ENCODE measurements at places on chromosomes 5 and 9.

DNA sequence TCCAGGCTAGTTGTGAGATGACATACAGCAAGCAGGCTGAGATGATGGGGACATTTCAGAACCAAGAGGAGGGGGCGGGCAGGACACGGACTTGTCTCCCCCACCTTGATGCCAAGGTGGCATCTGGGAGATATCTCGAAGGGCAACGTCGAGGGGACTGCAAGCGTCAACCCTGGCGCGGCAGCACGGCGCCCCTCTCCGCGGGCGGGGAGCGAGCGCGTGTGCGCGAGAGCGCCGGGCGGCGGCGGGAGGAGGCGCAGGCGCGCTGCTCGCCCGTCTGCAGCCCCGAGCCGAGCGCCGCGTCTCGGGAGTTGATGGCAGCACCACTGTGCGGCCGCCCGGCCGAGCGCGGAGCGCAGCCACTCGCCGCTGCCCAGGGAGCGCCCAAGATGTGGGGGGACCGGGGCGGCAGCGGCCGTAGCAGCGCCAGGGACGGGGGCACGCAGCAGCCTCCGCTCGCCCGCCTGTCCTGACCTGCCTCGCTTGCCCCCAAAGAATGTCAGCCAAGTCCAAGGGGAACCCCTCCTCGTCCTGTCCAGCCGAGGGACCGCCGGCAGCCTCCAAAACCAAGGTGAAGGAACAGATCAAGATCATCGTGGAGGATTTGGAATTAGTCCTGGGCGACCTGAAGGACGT lies at the start of gene PRR16:
Gene PRR16 (plus strand): TSS at position 310 of the 636 bp plus-strand sequence.
- DNase-seq = peak; percentile 28

DNA sequence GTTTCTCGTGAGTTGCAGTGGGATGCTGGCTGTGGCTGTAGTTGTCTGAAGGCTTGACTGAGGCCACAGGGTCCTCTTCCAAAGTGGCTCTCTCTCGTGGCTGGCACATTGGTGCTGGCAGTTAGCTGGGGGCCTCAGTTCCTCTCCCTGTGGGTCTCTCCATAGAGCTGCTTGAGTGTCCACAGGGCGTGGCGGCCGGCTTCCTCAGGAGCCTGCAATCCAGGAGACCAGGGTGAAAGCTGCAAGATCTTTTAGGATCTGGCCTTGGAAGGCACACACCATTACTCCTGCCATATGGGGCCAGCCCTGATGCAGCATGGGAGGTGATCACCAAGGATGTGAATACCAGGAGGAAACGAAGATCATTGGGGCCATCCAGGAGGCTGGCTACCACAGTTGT lies 41.1 kb downstream of the ANKRD33B start:
- DNase-seq = no peak

DNA sequence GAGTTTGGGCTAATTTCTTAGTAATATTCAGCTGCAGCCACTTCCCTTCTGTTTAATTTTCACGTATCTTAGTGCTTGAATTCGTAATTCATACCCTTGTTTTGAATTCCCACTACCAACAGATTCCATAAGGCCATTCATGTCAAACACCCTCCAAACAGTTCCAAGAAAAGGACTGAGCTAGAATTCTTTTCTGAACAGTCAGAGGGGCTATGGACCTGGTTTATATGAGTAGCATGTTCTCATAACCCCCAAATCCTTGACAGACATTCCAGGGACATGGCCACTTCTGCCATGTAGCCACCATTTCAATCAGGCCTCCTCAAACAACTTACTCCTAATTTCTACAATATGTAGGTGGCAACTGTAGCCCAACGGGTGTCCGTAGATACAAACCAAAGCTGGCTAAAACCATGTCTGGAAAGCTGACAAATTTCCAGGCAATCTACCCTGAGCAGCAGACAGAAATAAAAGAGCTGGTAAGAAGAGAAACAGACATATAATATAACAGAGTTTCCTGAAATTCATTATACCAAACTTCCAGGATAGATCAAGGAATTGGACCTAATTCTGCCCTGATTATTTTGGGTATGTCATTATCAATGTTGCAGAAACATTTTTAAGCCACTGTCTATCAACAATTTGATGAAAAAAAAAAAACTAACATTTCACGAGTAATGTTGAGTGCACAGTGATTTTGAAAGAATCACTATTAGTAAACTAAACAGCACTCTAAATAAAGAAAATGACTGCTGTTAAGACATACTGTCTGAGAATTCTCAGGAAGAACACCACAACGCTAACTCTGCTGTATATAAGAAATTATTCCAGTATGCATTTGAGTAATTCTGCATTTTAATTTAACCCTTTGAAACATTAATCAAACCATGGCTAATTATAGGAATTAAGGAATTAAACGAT lies 40.7 kb downstream of the EBF1 start:
- DNase-seq = no peak

DNA sequence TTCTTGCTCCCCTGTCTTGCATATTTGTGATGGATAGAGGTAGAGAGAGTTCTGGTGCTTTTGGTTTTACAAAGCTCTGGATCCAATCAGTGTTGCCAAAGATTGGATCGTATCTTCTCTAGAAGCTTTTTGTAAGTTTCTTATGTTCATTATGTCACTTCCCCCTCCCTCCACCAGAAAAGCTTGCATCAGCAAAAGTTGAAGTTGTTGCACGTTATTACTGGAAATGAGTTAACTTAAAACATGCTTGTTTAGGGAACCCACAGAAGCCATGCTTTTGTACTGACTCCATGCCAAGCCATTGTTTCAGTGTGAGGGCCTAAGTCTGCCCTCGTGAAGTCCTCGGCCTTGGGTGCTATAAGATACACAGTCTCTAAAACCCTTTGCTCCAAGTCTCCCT lies 186.5 kb downstream of the ERCC6L2 start:
- no peak for DNase-seq

GRCh38 chr9:81237565-81238231 lies 451.6 kb downstream of the TLE1 start:
- no peak for DNase-seq

DNA sequence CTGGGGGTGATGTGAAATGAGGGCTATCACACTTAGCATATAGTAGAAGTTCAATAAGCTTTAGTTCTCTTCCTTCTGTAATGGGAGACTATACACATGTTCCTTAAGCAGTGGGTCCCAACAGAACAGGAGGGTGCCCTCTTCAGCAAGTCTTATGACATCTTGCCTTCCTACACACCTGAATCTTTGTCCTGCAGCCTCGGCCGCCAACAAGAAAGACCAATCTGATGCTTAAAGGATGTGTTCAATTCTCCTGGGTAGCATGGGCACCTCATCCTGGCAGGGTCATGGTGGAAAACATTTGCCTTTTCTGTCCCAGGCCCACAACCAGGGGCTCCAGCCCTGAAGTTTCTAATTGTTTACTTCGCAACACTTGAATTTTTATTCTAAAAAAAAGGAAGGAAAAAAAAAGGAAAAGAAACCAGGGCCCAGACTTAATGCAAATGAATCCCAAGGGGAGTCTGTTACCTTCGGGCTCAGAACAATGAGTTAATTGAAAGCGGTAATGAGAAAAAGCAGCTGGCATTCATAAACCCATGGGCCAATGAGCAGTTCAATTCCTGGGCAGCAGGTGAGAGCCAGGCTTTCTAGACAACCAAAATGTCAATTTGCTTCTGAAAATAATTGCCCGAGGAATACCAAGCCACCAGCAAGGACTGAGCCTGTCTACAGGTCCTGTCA lies 26.2 kb upstream of the SMAD5 start:
- no peak for DNase-seq

Measured in activated CD4-positive, alpha-beta T cell treated with anti-CD3 and anti-CD28 coated beads for 48 hours (primary cell).